H4 (cell line): ENCODE measurements at places on chromosomes 11 and 22.

- DNase-seq, result no peak
These were observed 39.3 kb downstream of the ALX4 start for GRCh38 chr11:44270403-44271273.

DNA sequence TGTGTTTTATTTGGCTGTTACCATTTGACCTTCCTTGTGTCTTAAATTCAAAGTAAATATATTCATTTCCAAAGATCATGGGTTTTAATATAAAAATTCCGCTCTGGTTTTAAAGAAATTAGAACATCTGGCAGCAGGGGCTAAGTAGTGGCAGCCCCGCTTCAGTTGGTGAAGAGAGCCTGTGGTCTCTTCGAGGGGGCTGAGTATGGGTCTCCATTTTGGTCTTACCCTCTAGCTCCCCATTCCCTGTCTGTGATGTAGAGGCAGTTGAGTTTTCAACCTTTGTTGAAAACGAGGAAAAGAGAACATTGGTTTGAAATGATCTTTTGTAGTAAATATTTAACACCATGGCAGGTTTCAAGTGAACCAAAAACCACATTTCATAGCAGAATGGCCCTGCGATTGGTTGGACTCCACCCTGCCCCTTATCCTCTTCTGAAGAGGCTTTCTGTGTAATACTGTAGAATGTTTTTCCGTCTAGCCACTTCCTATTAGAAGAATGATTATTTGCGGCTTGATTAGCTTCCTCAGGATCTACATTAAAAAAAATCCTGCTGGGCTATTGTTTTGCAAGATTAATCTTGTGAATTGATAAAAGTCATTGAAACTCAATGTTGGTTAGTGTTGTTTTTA lies 17.7 kb downstream of the APLP2 start:
- no peak for DNase-seq

GRCh38 chr11:121465709-121466062 lies 12.9 kb upstream of the SORL1-AS1 start:
- DNase-seq, result no peak

DNA sequence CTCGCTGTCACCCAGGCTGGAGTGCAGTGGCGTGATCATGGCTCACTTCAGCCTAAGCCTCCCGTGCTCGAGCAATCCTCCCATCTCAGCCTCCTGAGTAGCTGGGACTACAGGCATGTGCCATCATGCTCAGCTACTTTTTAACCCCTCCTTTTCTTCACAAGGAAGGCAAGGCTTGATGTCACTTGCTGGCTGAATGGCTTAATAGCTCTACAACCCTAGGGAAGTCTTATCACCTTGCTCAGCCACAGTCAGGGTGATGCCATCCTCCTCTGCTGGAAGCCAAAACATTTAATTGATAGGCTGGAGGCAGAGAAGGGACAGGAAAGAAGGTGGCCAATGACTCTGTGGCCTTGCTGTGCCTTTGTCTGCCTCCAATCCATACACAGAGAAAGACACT lies 131.9 kb downstream of the MED15 start:
- no peak for DNase-seq

GRCh38 chr11:34978236-34979191 lies 62.1 kb downstream of the PDHX start:
- no peak for DNase-seq

DNA sequence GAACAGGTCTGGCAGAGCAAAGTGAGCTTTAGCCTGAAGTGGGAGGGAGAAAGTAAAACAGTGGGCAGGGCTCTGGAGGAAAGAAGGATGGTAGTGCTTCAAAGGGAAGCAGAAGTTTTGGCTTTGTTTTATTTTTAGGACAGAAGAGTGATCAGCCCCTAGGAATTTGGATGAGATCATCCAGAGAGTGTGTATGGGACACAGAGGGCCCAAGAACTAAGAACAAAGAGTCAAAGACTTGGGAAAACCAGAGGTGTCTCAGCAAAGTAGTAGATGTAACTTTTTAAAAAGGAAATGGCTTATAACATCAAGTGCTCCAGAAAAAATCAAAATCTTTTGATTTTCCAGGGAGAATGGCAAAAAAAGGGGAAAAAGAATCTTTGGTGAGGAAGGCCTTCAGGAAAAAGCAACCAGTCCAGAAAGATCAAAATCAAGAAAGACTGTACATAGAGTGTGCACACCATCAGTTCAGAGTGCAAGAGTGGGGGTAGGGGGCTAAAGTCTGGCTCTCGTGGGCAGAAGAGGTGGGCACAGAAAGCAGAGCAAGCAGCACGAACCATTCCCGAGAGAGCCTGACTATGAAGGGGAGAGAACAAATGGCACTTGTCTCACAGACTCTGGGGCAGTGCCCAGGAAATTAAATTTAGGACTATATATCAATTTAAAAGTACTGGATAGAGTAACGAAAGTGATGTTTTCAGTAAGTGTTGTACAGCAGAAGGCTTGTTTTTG lies 30.0 kb downstream of the MAPK1 start:
- DNase-seq, result peak; percentile 39

GRCh38 chr11:43579171-43579918 lies 101.2 kb upstream of the HSD17B12 start:
- peak; percentile 51 for DNase-seq

GRCh38 chr11:70712471-70712870 lies 314.1 kb downstream of the CTTN start:
- no peak for DNase-seq

DNA sequence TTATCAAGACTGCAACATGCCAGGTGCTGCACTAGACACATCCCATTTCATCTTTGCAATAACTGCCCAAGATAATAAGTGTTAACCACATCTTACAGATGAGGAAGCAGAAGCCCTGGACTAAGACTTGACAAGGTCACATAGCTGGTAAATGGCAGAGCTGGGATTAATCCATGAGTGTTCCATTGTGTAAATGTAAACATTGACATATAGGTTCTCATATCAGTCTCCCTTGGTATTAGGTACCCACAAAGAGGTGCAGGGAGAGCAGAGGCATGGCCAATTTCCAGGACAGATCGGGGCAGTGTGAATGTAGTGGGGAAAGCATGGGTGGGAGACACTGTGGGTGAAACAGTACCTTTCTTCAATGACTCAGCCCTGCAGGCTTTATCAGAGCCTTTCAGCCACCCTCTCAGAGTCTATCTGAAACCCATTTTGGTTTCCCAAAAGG lies 17.9 kb downstream of the MICAL2 start:
- DNase-seq, result no peak

DNA sequence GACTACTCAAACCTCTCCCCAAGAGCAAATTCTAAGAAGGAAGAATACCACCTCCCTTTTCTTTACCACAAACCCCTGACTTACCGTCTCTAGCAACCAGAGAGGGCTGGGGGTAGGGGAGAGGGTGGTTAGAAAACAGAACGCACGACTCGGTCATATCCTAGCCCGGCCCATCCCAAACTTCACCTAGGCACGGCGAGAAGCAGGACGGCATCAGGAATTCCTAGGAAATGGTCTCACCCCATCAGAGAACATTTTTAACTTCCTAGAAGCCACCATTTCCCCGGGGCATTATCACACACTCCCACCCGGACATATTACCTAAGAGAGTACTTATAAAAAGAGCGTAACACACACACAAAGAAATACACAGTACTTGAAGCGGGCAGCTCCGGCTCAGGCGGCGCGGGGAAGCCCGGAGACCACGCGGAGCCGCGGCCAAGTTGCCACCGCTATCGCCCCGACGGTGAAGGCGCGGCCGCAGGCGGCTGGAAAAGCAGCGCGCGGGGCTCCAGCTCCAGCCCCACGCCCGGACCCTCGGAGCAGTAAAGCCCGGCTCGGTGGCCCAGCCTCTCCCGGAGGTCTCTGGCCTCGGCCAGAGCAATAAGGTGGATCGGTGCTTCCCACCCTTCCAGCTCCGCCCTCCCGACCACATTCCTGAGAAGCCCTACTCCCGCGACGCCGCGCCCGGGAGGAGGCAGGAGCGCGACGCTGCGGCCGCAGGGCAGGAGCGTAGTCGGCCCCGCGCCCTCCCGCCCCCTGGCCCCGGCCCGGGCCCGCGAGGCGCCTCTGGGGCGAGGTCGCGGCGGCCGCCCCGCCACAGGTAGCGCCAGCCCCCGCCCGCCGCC lies 878 bp downstream of the RRAS2 start:
- DNase-seq, result peak; percentile 63

GRCh38 chr11:11432621-11433319 lies 79.7 kb upstream of the CSNK2A3 start:
- no peak for DNase-seq

DNA sequence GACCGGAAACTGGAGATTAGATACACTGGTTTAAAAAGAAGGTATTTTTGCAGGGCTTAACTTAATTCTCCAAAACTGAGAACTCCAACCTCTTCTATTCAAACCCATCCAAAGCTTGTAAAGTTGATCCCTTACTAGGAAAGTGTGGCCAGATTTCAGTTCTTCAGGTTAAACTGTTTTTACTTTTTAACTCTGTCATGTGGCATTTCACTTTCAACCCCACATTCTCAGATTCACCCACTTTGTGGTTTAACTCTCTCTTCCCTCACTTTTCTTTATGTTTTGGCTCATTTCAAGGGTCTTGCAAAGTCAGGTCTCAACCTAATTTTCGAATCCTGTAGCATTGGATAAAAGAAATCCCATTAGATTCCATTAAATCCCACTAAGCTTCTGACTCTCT lies 75.4 kb downstream of the MPPED2 start:
- no peak for DNase-seq

GRCh38 chr11:34234086-34234740 lies 123.6 kb downstream of the ABTB2 start:
- DNase-seq, result peak; percentile 79

DNA sequence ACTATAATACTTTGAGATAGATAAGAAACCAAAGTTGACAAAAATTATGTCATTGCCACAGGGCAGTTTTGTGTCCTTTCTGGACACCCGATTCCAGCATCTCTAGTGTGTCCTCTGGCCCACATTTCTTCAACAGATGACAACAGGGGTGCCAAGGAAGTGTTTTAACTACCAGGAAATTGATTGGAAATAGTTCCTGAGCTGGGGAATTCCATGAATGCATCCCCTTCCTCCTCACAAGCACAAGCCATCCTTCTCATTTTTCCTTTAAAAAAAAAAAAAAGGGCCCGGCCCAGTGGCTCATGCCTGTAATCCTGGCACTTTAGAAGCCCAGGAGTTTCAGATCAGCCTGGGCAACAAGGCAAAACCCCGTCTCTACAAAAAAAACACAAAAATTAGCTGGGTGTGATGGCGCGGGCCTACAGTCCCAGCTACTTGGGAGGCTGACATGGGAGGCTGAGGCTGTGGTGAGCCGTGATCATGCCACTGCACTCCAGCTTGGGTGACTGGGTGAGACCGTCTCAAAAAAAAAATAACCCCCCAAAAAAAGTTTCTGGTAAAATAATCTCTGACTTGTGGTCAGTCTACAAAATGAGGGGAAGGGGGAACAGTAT lies 797 bp upstream of the B3GAT3 start:
- DNase-seq, result no peak

DNA sequence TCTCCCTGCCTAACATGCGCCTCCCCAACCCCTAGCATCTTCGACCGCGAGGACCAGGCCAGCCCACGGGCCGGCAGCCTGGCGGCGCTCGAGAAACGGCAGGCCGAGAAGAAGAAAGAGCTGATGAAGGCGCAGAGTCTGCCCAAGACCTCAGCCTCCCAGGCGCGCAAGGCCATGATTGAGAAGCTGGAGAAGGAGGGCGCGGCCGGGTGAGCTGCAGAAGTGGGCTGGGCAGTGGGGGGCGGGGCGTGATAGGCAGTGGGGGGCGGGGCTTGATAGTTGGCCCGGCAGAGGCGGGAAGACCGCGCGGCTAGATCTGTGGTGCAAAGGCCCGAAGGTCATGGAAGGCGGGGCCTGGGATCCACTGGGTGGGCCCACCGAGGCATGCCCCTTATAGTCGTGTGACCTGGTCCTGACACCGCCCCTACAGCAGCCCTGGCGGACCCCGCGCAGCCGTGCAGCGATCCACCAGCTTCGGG lies 8.7 kb downstream of the SELENOM start:
- no peak for DNase-seq

DNA sequence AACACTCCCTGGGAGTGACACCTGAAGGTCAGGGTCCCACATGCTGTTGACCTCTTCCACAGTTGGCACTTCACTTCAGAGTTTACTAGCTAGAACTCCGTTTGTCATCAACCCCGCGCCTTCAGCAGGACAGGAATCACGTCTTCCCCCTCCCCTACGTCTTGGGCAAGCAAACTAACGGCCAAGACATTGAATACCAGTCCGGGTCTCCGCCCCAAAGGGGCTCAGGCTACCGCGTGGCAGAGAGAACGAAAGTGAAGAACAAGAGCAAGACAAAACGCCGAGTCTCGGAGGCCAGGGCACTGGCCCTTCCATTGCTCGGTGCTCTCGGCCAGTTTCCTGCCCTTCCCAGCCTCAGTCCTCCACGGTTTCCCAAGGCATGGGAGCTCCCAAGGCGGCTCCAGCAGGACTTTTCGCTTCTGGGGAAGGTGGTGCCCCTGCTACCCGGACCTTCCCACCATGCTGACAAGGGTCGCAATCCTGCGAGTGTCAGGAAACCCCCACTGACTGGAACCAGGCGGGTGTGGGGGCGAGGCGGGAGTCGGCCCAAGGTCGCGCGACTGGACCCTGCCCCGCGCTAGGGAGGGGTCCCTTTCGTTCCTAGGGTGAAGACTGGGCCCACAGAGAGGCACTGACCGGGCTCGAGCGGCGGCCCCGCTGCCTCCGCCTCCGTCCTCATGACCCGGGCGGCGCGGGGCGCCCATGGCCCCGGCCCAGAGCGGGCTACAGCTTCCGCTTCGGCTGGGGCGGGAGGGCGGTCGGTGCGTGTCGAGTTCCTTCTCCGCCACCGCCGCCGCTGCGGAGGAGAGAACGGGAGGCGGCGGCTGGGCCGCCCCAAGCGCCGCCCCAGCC lies at the start of gene GUCD1:
GUCD1 (minus strand) TSS at position 826 of the 852 bp plus-strand sequence; CDS start at position 679, 147 bp downstream.
- DNase-seq, result no peak

GRCh38 chr22:35582861-35583670 lies 34.1 kb downstream of the MB start:
- peak; percentile 46 for DNase-seq

- DNase-seq, result no peak
These were observed 9.8 kb downstream of the RELT start for GRCh38 chr11:73386016-73386415.

- no peak for DNase-seq
These were observed 1194.3 kb upstream of the TENM4 start for GRCh38 chr11:80635178-80635577.
